ENCODE measurements at places on chromosomes 2 and 18.

- no peak for DNase-seq
These were observed 695.5 kb downstream of the LRRTM4 start for GRCh38 chr2:76826691-76827090.

DNA sequence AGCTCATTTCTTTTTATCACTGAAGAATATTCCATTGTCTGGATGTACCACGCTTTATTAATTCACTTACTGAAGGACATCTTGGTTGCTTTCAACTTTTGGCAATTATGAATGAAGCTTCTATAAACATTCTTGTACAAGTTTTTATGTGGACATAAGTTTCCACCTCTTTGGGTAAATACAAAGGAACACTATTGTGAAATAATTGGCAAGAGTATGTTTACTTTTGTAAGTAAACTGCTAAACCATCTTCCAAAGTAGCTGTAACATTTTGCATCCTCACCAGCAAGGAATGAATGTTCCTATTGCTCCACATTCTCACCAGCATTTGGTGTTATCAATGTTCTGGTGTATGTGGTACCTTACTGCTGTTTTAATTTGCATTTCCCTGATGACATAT, 15.8 kb upstream of the VWC2L start:
- DNase-seq, result no peak

- DNase-seq, result no peak
These were observed 134.3 kb upstream of the RASGRP3 start for GRCh38 chr2:33342171-33342570.

GRCh38 chr2:33215299-33215698, 261.1 kb upstream of the RASGRP3 start:
- DNase-seq, result no peak

- no peak for DNase-seq
These were observed 39.2 kb downstream of the IL1R2 start for GRCh38 chr2:102030855-102031527.
